ENCODE measurements at places on chromosomes 7 and 10.

DNA sequence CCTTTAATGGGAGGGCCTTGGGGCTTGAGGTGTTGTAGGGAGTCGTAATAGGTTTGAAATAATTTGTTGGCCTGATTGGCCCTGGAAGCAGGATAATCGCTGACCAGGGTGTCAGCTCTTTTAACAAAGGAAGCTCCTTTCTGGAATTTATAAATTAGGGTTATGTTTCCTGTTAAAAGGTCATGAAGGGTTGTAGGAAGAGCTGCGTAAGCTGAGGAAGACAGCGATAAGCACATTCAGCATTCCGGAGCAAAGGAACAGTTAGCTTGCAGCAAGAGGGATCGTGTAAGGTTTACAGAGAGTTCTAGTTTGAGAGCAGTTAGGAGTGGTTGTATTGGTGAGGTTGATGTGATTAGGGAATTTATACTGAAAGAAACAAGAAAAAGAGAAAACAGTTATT lies 21.3 kb downstream of the CPA4 start:
- DNase-seq: no peak

GRCh38 chr7:90453259-90453891 lies 16.1 kb upstream of the PTTG1IP2 start:
- DNase-seq: no peak

GRCh38 chr7:21334906-21335305 lies 93.0 kb upstream of the SP4 start:
- DNase-seq: no peak

GRCh38 chr7:83984591-83984990 lies 210.0 kb downstream of the SEMA3A start:
- no peak for DNase-seq

GRCh38 chr7:114102996-114103395 lies 184.2 kb upstream of the PPP1R3A start:
- DNase-seq: no peak

GRCh38 chr7:91285696-91286355 lies 21.6 kb downstream of the FZD1 start:
- DNase-seq: no peak
